ENCODE measurements at places on chromosomes 2 and 18. TPM values are rescaled to one million over a fixed set of nuclear protein-coding genes. Genes with fewer than 3 reads are reported as not detected.

Gene TGFA
- total RNA-seq = 0.08 TPM

DNA sequence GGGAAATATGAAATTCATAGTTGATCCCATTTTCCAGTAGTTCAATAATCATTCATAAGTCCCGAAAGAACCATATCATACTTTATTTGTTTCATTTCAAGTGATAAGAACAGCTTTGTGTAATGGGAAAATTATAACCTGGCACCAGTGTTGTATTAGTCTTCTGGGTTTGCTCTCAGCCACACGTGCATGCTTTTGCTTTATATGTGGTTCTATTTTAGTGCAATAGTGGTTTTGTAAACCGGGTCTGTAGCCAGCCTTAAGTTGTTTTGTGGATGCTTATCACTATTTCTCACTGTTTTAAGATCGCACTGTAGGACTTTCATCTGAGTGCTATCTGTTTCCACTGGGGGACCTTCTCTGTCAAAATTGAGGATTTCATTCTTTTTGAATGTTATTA is 203.8 kb downstream of the PTPRM start:
- DNase-seq = no peak

Gene HADHA
- 617 TPM for total RNA-seq

- no peak for DNase-seq
Observed at GRCh38 chr2:25881764-25882163, 3.5 kb upstream of the ASXL2 start.

DNA sequence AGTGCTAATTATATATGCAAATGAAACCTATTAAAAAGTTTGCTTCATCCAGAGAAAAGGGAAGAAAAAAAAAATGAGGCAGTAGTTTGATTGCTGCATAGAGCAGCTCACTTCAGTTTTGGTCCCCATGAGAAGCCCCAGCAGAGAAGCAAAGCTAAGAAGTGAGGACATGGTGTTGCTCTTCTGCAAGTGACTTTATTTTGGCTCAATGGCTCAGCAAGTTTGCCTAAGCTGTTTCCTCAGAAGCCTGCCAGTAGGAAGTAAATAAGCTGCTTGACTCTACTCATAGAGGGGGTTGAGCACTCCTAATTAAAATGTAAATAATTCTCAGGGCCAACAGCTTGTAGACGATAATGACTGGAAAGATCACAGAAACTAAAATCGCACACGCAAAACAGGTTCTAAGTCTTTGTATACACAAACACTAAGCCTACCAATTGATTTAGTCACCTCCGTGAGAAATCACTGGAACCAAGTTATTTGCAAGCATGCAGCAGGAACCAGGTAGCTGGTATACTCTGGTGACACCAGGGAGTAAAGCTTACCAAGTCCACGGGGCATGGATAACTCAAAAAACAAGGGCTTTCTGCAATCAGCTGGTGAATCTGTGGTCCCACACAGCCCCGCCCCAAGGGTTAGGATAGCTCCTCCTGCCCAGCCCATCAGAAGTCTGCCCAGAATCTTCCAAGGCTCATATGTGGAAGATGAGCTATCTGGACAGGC is 39.7 kb upstream of the NABP1 start:
- DNase-seq = no peak

- DNase-seq = no peak
Observed at GRCh38 chr2:31049264-31049663, 89.0 kb downstream of the GALNT14 start.

Gene CD226
- 0.24 TPM for total RNA-seq

Gene CYP27A1
- 45.1 TPM for total RNA-seq

Gene REG1B
- total RNA-seq = 0.38 TPM

GRCh38 chr2:83481436-83481835 is 977.6 kb downstream of the SUCLG1 start:
- no peak for DNase-seq

DNA sequence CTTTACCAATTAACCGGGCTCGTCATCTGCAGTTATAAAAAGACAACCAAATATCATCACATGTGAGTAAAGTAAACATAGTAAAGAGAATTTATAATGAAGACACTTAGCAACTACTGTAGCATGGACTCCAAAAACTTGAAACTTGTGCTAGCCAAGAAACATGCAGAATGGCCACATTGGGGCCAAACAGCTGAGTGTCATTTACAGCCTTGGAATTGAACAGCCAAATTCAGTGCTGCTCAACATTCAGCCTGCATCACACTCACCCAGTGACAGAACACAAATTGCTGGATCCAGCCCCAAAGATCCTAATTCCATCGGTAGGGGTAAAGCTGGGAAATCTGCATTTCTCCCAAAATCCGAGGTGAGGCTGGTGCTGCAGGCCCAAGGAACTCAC is 224.8 kb upstream of the GYPC start:
- no peak for DNase-seq

GRCh38 chr2:129376426-129377077 is 602.9 kb upstream of the RAB6C start:
- DNase-seq = no peak

- peak; percentile 63 for DNase-seq
Observed at GRCh38 chr2:171522788-171523087, 464 bp downstream of the CYBRD1 start.

DNA sequence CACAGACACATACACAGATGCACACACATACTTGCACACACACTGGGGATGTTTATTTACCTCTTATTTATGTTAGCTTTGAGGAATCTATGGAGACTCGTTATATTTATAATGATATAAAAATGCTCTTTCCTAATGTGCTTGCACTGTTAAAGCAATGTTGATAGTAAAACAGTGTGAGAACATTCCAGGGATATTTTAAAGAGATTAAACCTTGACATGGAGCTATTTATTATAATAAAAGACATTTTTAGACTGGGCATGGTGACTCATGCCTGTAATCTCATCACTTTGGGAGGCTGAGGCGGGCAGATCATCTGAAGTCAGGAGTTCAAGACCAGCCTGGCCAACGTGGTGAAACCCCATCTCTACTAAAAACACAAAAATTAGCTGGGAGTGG is 557.3 kb upstream of the ZNF804A start:
- DNase-seq = no peak

GRCh38 chr2:86290596-86291327 is 46.7 kb downstream of the REEP1 start:
- no peak for DNase-seq

DNA sequence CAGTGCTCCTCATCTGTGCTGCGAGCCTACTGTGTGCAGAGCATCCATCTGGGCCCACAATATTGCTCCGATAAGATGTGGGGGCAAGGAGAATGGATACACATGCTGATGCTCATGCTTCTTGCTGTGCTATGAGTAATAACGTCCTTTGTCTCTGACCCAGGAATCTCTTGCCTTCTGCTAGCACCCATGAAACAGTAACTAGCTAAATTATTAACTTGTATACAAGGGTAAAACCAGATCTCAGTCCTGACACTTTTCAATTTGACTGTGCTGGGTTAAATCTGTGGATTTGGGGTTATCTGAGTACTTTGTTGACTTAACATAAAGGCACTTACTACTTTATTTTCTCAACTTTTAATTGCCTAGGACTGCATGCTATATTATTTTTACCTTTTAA is 357.6 kb downstream of the SLC4A3 start:
- DNase-seq = no peak

GRCh38 chr2:11701206-11701605 is 31.2 kb upstream of the NTSR2 start:
- no peak for DNase-seq

Measured in psoas muscle (tissue), 8 donors.